Suprapubic skin (tissue), 4 donors: ENCODE measurements at places on chromosomes 7 and 10. TPM values are rescaled to one million over a fixed set of nuclear protein-coding genes. Genes with fewer than 3 reads are reported as not detected.

DNA sequence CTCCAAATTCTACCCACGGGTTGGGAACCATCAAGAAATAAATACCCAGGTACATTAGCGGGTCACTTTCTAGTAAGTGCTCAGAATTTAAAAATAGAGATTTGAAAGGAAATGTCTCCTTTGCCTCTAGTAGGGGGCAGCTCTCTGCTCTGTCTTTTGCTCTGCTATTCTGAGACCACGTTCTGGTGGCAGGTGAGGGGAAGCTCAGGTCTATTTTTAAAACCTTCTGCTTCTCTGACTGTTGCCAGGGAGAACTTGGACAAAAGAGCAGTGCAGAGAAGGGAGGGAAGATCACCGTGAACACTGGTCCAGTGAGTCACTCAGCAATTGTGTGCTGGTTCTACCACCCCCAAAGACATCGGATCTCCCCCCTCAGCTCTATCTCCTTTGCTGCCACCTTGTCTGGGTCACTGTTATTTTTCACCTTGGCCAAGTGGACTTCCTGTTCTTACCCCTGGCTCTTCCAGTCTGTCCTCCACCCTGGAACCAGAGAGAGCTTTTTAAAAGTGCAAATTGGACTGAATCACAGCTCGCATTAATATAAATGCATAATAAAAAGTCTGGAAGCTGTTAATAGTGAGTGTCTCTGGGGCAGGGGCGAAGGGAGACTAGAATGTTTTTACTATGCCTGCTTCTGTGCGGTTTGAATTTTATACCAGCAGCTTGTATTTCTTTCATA is 72.4 kb upstream of the LOXL4 start:
- H3K4me3 ChIP-seq = no peak overlapping the region
- no peaks in the 10 kb centered on the region for H3K36me3 ChIP-seq
- no peak for DNase-seq
- peaks cover 18% of the 10 kb centered on the region for H3K4me1 ChIP-seq
- no peak overlapping the region for H3K27ac ChIP-seq

The ZNF239 gene
- 0.30 TPM for total RNA-seq

DNA sequence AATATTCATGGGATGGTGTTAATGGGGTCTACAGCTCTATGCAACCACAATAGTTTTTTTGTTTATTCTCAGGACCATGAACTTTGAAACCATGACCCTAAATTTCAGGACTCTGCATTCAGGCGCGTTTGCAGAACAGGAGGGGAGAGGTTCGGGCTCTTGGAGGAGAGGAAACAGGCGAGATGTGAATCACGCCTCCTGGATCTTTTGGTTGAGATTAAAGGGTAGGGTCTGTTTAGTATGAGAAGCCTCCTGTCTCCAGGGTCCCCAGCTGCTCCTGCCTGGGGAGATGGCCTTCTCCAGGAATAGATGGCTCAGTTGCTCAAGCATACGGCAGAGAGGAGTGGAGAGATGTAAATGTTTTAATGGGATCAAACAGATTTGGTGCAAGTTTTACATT is 18.2 kb downstream of the TLL2 start:
- peaks cover 11% of the 10 kb centered on the region for H3K27me3 ChIP-seq
- no peaks in the 10 kb centered on the region for H3K36me3 ChIP-seq
- no peak for DNase-seq
- H3K4me3 ChIP-seq = no peak overlapping the region

GRCh38 chr7:82704121-82704520 is 260.5 kb upstream of the CACNA2D1 start:
- no peak overlapping the region for H3K4me3 ChIP-seq
- H3K4me1 ChIP-seq = no peaks in the 10 kb centered on the region
- no peak overlapping the region for H3K27ac ChIP-seq
- DNase-seq = no peak
- H3K27me3 ChIP-seq = no peaks in the 10 kb centered on the region

The MOGAT3 gene
- total RNA-seq = not detected

The SUN3 gene
- total RNA-seq = not detected

- H3K4me1 ChIP-seq = no peaks in the 10 kb centered on the region
- H3K27ac ChIP-seq = no peak overlapping the region
- H3K4me3 ChIP-seq = no peak overlapping the region
- no peaks in the 10 kb centered on the region for H3K36me3 ChIP-seq
- no peaks in the 10 kb centered on the region for H3K27me3 ChIP-seq
- DNase-seq = no peak
Measured at GRCh38 chr7:4226524-4226882, 455.6 kb upstream of the FOXK1 start.

The NACAD gene
- 1.4 TPM for total RNA-seq
